ENCODE measurements at places on chromosomes 13 and 19.
A peak's percentile ranks its signal among the peaks of the same experiment; 100 is the strongest.

DNA sequence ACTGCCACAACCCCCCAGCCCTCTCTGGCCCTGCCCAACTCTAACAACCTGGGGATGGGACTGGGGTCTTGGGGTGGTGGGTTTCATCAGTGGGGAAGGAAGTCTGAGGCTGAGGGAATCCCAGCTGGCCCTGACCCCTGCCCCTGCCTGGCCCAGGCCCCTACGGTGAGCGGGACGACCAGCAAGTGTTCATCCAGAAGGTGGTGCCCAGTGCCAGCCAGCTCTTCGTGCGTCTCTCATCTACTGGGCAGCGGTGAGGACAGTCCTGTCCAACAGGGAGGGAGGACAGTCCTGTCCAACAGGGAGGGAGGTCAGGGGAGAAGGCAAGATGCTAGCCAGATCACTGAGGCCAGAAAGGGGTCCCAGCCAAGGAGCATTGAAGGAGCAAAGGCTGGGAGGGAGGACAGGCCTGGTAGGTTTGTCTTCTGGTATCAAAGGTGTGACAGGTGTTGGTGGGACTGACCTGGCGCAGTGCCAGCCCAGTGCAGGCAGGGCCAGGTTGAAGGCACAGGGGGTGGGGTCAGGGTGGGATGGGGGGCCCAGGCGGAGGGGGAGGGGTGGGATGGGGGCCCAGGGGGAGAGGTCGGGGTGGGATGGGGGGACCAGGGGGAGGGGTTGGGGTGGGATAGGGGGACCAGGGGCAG lies 12.1 kb upstream of the LTBP4 start:
- no peak for DNase-seq

- no peak for DNase-seq
These were observed 64.6 kb upstream of the RAP2A start for GRCh38 chr13:97369261-97369893.

GRCh38 chr13:68264692-68265091 lies 1034.6 kb upstream of the PCDH9 start:
- no peak for DNase-seq

DNA sequence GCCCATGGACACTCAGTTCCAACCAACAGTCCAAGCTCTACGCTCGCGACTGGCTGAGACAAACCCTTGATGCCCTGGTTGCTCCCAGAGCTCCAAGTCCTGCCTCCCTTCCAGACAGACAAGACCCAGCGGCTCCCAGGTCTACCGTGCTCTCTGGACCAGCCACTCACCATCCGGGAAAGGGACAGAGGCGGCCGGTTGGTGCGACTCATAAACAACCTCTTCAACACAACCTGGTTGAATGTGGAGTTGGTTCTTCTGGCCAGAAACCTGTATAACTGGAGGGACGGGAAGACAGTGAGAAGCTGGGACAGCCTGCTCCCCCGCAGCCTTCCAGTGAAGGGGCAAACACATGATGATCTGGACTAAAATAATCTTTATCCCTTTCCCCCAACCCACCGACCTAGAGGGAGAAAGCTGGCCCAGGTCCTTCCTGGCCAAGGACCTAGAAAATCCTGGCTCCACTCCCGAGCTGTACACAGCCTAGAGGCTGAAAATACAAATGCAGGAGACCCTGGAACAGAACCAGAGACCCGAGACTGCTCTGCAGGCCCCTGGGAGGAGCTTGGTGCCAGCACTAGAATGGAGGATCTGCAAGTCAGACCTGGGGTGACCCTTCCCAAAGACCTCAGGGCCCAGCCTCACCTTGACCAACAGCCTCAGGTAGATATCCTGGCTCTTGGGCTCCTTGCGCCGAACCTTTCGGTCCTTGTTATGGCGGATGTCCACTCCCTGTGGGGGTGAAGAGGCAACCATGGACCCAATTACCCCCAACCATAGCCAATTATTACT lies 1.6 kb downstream of the RPL18 start:
- DNase-seq: no peak

GRCh38 chr13:20826843-20827560 lies 53.2 kb upstream of the EEF1AKMT1 start:
- no peak for DNase-seq

GRCh38 chr19:34082289-34083077 lies 89.8 kb upstream of the LSM14A start:
- no peak for DNase-seq

GRCh38 chr13:112799394-112799793 lies 109.6 kb downstream of the ATP11A start:
- no peak for DNase-seq

DNA sequence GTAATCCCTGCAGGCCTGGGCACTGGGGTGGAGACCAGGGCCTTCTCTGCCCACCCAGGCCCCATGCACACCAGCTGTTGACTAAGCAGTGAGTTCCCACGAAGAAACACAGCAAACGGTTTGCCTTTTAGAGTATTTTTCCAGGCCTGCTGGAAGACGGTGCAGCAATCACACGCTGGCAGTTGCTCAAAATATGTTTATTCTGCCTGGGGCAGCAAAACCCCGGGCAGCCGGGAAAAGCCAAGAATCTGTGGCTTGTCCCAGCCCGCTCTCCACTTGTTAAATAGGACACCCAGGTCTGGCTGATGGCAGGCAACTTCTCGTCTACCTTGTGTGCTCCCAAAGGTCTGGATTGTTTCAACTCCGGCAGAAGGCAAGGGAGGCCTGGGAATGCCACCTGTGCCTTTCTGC lies 40.8 kb downstream of the GGACT start:
- DNase-seq: no peak

GRCh38 chr13:48979892-48980291 lies 4.2 kb downstream of the FNDC3A start:
- no peak for DNase-seq

- no peak for DNase-seq
These were observed 667.9 kb upstream of the SLITRK5 start for GRCh38 chr13:87003265-87003664.

DNA sequence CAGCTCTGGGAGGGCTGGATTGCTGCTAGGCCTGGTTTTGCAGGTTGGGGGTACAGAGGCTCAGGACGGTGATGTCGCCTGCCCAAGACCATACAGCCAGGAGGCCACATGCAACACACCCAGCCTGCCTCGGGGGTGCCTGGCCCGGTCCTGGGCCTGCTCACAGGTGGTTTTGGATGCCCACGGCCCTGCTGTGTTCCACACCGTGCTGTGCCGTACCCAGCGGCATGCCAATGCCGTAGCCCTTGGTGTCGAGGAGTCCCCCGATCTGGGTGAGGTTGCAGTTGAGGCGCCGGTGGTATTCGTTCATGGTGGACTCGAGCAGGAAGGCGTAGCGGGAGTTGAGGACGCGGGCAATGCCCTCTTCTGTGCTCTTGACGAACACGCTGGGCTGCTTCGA lies 11.5 kb upstream of the ATP1A3 start:
- no peak for DNase-seq

GRCh38 chr19:3470500-3471128 lies 9.7 kb downstream of the SMIM24 start:
- DNase-seq: no peak

DNA sequence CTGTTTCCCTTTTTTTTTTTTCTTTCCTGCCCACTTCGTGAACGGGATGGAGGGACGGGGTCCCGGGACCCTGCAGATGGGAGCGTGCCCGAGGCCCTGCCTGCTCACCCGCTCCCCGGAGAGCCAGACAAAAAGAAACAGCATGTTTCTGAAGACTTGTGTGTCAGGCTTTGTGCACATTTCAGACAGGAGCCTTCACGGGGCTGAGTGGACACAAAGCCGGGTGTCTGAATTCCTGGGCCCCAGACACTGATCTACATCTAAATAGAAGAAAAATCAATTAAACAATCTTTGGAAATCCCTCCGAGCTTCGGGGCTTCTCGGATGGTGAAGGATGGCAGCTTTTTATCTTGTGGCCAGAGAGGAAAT lies 4.2 kb downstream of the PGPEP1 start:
- no peak for DNase-seq

GRCh38 chr13:102580552-102581169 lies 16.1 kb upstream of the TPP2 start:
- DNase-seq: peak; percentile 33

DNA sequence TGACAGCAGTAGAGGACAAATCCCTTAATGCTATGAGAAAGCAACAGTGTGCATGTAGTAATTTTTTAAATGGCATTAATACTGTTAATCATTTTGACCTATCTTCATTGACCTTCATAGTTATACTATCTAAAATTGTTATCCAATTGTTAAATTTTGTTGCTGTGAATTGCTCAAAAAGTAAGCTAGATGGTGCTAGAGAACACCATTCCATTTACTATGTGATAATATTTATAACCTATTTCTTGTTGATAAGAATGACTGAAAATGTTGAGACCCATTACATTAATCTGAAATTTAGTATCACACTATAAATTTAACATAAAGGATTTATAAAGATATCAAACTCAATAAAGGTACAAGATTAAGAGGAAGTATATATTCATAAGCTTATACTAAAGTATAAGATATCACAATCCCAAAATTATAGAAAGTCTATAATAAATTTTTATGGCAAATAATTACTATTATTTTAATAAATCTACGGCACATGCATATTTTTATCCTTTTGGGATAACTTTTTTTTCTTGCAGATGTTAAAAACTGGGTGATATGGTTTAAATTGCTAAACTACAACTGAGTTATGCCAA lies 1573.3 kb downstream of the PCDH9 start:
- peak; percentile 15 for DNase-seq

DNA sequence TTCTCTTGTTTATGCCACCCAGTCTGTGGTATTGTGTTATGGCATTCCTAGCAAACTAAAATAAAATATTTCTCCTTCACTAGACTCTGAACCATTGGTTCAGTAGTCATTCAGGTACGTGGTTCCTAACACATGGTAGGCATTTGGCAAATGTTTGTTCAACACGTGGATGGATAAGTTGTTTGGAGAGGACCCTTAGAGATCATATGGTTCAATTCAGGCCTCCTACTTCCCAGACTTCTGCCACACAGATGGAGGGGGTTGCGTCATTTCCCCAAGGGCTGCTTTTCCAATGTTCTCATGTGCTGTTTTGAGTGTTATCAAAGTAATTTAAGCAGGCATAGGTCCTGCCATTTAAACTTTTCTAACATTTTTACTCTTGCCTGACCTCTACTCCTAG lies 6.7 kb downstream of the CXCL17 start:
- no peak for DNase-seq

DNA sequence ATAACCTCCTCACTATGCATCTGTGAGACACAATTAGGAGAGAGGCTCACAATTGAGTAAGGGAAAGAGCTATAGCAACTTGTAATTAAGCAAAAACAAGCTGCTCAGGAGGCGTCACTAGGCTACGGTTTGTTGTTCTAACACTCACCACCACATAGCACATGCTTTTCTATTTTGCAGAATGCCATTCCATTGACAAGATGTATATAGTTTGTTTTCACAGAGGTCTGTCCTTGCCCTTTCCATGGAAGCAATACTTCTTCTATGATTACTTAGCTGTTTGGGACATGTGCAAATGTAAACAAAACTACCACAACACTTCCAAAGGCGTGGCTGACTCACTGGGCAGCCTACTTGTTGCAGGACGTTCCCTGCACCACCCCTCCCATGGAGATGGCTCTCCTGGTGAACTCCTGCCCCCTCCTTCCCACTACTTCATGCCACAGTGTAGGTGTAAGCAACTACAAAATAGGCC lies 33.9 kb upstream of the FAM216B start:
- peak; percentile 47 for DNase-seq

DNA sequence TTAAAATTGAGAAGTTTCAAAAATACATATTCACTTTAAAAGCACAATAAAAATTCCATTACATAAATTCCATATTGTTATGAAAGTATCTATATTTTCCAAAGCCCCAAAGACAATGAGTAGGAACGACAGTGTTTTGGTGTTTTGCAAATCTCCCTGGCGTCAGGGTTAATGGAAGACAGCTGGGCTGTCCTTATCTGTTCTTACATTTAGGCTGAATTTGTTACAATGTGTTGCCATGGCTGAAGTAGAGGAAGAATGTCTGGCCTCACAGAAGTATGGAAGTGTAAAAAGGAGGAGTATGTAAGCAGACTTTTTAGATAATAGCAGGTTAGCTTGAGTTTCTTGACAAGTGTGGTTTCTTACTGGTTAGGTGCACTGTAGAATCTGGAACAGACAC lies 124.4 kb upstream of the SPATA13 start:
- DNase-seq: no peak

- no peak for DNase-seq
These were observed at the start of gene KHSRP for GRCh38 chr19:6424195-6424938. KHSRP (minus strand) TSS chr19:6424811; CDS start chr19:6424701, 110 bp downstream.

- DNase-seq: no peak
These were observed 16.3 kb downstream of the CILP2 start for GRCh38 chr19:19554074-19555023.

GRCh38 chr19:17861542-17862402 lies 2.1 kb downstream of the RPL18A start:
- no peak for DNase-seq

- no peak for DNase-seq
These were observed 424.2 kb downstream of the KCTD12 start for GRCh38 chr13:76461999-76462398.

GRCh38 chr19:52070496-52070895 lies 21.9 kb upstream of the ZNF432 start:
- no peak for DNase-seq

- no peak for DNase-seq
These were observed 43.0 kb downstream of the STK24 start for GRCh38 chr13:98533912-98534311.

- DNase-seq: no peak
These were observed 43.6 kb downstream of the ANKRD27 start for GRCh38 chr19:32631381-32631780.

GRCh38 chr19:19464339-19465098 lies 50.8 kb downstream of the TSSK6 start:
- no peak for DNase-seq

DNA sequence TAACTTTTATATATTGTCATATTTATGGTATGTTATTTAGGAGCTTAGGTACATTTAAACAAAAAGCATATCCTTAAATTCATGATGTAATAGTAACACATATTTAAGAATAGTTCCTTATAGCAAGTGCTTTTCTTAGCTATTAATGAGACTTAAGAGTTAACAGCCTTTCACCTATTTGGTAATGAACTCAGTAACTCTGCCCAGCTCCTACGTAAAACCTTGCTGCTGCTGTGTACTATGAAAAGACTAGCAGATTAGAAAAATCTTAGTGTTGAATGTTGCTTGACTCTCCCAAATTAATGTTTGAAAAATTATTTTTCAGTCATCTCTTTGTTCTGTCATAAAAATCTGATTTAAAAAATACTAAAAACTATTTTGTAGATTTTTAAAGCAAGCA lies 6.9 kb downstream of the GPR180 start:
- DNase-seq: no peak

DNA sequence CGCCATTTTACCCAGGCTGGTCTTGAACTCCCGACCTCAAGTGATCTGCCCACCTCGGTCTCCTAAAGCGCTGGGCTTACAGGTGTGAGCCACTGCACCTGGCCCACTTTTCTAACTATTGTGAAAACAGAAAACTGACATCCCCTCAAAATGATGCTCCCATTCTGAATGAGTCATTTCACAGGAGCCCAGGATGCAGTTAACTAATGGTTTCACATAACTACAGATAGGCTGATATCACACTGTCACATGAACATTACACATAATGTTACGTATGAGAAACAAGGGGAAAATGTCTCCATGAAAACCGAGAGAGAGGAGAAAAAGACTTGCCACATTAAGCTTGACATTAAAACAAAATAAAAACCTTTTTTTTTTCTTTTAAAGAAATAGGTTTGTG lies 37.5 kb downstream of the N4BP2L2 start:
- DNase-seq: no peak

Data from COR-L47 (cell line).